ENCODE measurements at places on chromosomes 7 and 10.

DNA sequence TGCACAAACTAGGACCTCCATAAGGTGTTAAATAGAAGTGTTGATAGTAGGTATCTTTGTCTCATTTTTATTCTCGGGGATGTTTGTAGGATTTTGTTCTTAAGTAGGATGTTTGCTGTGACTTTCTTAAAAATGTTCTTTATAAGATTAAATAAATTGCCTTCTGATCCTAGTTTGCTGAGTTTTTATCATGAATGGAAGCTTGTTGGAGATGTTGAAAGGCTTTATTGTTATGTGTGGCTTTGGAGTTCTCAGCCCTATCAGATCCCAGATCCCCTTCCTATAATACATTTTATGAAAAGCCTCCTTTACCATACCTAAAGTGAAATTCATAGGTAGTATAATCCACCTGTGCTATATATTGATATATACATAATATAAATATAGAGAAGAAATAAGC is 40.1 kb downstream of the NHLRC2 start:
- DNase-seq = no peak

- DNase-seq = peak; percentile 68
These were observed at the start of gene CACNA2D1 for GRCh38 chr7:82443547-82444219. Gene CACNA2D1, minus strand, starts transcription at chr7:82443777.

DNA sequence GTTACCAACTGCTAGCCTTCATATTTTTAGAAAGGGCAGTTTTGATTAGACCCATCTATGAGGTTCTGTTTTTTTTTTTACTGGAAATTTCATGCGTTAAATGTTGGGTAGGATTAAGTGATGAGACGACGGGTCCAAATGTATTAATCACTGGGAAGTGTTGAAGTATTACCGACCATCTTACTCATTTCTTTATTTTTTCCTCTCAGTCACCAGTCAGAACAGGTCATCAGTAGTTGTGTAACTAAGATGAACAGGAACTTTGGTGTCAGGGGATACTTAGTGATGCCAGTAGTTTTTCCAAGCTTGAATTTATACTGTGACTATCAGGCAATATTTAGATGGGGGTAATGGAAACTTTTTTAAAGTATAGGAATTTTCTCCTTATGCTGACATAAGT is 14.2 kb downstream of the TFAM start:
- no peak for DNase-seq

- DNase-seq = no peak
These were observed 36.8 kb downstream of the RGS10 start for GRCh38 chr10:119505588-119506315.

DNA sequence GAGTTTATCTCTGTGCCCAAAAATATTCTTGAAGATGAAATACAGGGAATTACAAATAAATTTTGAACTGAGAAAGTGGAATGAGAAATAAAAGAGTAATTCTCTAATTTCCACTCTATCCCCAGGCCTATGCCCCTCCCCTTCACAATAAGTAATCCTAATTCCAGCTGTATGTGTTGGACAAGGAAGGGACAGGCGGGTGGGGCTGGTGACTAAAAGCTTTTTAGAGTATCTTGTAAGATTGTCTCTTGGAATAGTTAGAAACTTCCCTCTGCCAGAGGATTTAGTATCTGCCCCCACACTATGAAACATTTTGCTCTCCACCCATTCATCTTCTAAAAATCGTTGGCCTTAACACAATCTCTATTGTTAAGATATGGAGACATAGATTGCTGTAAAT is 199.2 kb downstream of the MBL2 start:
- no peak for DNase-seq

GRCh38 chr7:85014936-85015660 is 171.8 kb downstream of the SEMA3D start:
- no peak for DNase-seq

GRCh38 chr10:109913306-109913892 is 9.9 kb downstream of the XPNPEP1 start:
- no peak for DNase-seq

- no peak for DNase-seq
These were observed 321.3 kb upstream of the GALNT17 start for GRCh38 chr7:70810558-70811139.

GRCh38 chr10:34764472-34764946 is 50.6 kb downstream of the PARD3 start:
- DNase-seq = no peak

- DNase-seq = no peak
These were observed 51.9 kb downstream of the ZNF365 start for GRCh38 chr10:62426086-62426485.

DNA sequence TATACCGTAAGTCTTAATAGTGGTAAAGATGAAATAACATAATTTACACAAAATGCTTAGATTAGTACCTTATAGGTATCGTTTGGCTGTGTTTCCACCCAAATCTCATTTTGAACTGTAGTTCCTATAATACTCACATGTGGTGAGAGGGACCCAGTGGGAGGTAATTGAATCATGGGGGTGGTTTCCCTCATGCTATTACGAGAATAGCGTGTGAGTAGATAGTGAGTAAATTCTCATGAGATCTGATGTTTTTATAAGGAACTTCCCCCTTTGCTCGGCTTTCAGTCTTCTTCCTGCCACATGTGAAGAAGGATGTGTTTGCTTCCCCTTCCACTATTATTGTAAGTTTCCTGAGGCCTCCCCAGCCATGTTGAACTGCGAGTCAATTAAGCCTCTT is 426.3 kb upstream of the POT1 start:
- peak; percentile 90 for DNase-seq

GRCh38 chr7:152664636-152665035 is 11.3 kb downstream of the XRCC2 start:
- no peak for DNase-seq

DNA sequence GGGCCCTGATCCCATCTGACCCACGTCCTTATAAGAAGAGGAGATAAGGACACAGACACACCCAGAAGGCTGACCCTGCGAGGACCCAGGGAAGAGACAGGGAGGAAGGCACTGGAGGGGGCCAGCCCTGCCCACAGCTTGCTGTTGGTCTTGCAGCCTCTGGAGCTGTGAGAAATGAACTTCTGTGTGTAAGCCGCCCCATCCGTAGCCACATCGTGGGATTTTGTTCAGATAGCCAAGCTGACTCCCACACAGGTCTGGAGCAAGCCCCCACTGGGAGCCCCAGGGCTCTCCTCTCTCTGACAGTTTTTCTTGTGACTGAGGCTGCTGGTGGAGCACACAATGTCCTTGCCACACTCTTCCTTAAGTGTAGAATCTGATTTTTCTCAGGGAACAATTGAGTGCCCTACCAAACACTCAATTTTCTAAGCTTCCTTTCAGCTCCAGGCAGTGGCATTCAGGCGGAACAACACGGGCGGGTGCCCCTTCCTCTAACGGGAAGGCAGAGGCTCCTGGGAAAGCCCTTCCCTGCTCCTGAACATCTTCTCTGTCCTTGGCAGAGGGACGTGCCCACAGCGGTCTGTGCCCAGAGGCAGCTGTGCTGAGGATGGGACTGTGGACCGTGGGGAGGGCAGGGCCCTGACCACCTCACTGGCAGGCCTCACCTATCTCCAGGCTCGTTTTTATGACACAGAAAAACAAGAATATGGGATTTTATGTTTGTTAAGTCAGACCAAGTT is 160.6 kb upstream of the SHH start:
- no peak for DNase-seq

DNA sequence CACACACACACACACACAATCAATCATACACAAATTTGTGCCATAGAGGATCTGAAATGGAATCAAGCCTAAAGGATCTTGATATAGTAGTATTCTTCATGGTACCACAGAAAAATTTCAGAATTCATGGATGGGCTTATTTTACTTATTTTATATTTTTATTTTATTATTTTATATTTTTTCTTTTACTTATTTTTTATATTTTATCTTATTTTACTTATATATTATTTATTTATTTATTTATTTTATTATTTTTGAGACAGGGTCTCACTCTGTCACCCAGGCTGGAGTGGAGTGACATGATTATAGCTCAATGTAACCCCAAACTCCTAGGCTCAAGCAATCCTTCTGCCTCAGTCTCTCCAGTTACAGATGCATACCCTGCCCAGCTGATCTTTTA is 16.7 kb downstream of the SHTN1 start:
- DNase-seq = no peak

- no peak for DNase-seq
These were observed 239.5 kb downstream of the REEP3 start for GRCh38 chr10:63760708-63761047.

GRCh38 chr10:129777687-129778086 is 186.4 kb downstream of the EBF3 start:
- DNase-seq = no peak

- no peak for DNase-seq
These were observed 458.6 kb downstream of the INHBA start for GRCh38 chr7:41244246-41244645.

GRCh38 chr7:73830681-73831583 is at the start of gene CLDN4:
Gene CLDN4, plus strand, starts transcription at chr7:73830996. Its CDS starts 206 bp downstream, at chr7:73831202.
- no peak for DNase-seq

DNA sequence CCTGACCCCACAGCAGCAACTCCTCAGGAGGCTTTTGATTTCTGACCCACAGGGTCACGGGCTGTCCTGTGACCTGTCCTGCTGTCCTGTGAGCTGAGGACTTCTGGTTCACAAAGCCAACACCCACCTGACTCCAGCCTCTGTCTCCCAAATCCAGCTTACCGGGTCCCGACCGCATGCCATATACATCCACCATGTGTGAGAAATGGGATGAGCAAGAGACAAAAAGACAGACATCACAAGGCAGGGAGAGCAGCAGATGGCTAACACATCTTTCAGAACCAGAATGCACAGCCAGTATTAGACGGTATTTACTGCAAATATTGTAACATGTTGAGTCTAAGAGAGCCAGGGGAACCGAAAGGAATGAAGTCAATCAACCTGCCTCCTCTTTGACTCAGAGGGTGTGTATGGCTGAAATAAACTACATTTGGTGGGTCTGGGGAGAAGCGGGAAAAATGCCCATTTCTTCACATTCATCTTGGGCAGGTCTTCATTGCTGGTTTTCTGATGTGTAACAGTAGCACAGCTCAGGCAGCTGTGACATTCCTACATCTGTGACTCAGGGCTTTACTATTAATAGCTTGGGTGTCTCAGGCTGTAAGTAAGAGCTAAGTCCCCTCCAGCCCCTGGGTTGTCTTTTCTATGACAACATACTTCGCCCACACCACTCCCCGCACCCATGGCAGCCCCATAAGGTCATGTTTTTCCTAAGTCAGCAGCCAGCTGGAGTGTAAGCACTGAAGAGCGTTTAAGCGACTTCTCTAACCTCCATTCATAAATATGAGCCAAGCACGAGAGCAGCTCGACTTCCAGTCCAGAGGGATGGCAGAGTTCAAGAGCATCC is 25.0 kb downstream of the ABLIM1 start:
- DNase-seq = peak; percentile 64

DNA sequence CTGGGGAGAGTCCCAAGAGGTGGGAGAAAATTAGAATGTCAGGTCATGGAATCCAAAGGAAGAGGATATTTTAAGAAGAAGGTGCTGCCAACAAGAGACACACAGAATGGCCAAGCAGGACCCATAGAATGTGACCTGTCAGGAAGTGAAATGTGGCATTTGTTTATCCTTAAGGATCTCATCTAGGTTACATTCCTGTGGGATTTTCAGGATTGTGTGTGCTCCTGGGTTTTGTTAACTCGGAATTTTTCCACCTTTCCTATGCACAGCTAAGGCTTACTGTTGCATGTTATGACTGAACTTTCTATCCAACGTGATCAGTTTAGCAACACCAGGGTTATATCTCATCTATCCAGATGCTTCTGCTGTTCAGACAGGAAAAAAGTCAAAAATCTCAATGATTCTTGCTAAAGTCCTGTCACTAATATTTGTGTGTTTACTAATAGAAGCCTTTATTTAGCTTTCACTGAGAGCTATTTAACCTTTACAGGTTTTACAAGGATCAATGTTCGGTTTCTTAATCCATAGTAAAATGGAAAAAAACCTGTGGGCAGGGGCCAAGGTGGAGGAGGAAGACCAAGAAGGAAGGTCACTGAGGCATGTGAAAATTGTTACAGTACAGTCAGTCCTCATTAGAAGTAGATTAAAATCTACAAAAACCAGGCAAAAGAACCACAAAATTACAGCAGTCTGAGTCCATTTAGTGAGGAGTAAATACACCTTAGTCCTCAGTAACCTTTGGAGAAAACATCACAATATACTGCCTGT is 437.8 kb upstream of the NPVF start:
- DNase-seq = no peak

DNA sequence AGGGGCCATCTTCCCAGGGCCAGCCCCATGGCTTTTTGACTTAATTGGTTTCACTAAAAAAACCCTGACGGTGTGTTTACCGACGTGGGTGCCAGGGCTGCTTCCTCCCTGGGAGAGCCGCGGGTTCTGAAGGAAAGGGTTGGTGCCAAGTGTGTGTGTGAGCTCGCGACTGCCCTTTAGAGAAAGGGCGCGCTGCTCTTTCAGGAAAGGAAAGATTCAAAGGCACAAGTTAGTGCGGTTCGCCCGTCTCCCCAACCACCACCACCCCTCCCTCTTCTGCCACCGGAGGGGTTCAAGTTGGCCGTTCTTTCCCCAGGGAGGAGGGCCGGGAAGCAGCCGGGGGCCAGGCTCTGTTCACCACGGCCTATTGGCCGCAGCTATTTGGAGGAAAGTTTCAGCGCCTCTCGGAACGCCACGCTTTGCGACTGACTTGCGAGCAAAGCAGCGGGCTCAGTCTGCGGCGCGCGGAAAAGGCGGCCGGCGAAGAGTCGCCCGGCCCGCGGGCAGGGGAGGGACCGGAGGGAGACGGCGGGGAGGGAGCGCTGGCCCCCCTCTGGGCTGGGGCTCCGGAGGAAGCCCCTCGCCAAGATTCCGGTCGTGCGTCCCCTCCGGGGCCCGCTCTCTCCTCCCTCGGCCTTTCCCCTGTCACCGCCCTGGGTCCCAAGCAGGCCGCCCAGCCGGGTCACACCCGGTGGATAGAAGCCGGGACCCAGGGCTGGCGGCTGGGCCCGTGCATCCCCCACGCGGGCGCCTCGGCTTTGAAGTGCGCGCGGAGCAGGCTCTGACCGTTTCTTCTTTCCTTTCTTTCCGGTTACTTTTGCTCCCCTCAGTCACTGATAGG is 165.9 kb upstream of the PPP1R3A start:
- DNase-seq = peak; percentile 43
